ENCODE measurements at places on chromosomes 6 and 20.
A peak's percentile ranks its signal among the peaks of the same experiment; 100 is the strongest.

GRCh38 chr6:106963544-106963943, 11.0 kb downstream of the CD24 start:
- DNase-seq = peak; percentile 95

- DNase-seq = no peak
Measured at GRCh38 chr6:110960014-110960390, 1.5 kb downstream of the GTF3C6 start.

GRCh38 chr20:23130622-23131140, 44.6 kb upstream of the CD93 start:
- DNase-seq = no peak

- no peak for DNase-seq
Measured at GRCh38 chr20:50815162-50815989, 20.5 kb downstream of the BCAS4 start.

DNA sequence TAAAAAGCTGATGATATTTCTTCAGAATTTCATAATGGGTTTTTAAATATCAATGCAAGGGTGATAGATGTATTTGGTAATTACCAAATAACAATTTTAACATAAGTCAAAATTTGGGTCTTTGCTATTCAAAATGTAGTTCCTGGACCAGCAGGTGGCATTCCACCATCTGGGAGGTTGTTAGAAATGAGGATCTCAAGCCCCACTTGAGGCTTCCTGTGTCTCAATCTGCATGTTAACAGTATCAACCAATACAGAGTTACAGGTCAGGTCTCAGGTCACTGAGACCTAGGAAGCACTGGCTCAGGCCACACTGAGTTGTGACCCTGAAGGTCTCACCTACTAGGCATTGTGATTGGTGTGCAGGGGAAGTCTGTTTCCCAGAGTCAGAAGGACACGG, 57.2 kb upstream of the MTRF1L start:
- no peak for DNase-seq

DNA sequence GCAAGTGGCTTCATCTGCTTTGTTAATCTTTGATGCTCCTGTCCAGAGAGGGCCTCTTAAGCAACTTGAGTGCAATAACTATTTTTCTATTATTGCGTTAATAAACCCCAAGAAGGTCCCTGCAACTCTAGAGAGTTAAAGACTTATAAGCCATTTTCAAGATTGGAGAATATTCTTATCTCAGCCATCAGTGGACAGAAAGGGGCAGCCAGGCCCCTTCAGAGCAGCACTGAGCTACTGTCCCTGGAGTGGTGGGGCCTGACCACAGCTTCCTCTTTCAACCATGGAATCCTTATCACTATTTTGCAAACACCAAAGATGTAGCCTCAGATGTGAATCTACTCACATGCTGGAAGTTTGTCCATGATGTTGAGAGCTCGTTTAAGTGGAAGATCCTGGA, 2.8 kb upstream of the MAS1L start:
- no peak for DNase-seq

DNA sequence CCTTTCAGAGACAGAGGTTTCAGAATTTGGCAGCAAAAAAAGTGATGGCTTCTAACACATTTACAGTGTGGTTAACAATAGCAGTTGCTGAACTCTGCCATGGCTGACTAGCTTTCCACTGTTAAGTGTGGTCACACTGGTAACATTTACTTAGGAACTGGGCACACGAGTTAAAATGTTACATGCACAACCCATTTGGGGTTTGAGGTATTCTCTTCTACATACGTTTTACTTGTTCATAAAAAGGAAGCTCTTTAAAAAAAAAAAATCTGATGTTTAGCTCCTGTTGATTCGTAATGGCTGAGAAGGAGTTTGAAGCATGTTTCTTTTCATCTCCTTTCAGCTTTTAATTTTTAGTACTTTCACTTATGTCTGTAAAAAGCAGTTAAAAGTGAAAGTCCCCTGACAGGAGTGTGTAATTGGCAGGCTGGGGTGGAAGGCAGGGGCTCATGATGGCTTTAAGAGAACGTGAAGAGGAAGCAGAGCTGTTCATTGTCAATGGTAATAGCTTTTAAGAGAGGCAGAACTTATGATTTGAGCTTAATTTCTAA, 245.9 kb downstream of the FARS2 start:
- DNase-seq = no peak

GRCh38 chr20:2752567-2753460, 47.6 kb downstream of the CPXM1 start:
- DNase-seq = no peak

- DNase-seq = peak; percentile 12
Measured at GRCh38 chr6:44431118-44431725, 43.7 kb downstream of the CDC5L start.

GRCh38 chr6:33926451-33926850, 122.6 kb upstream of the MLN start:
- DNase-seq = no peak

GRCh38 chr6:12848964-12849808, 132.6 kb downstream of the PHACTR1 start:
- no peak for DNase-seq

GRCh38 chr6:162416831-162417537, 310.6 kb downstream of the PRKN start:
- DNase-seq = no peak

- DNase-seq = no peak
Measured at GRCh38 chr20:59071216-59071615, 28.6 kb upstream of the PRELID3B start.

DNA sequence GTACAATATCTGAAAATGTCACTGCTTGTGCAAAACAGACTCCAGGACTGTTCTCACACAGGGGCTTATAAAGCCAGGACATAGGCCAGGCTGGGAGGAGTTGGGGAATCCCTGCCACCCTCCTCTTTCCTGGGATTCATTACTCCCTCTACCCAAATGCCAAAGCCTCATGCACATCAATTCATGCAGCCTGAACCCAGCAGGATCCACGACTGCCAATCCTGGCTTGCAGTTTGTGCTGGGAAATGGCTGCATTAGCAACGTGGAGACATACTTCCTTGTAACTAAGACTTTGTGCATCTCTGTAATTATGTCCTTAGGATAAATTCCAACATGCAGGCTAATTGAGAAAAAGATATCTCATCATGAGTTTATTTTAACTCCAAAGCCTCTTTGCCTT, 143.8 kb downstream of the SYCP2 start:
- no peak for DNase-seq

GRCh38 chr20:6028818-6029217, 25.0 kb downstream of the LRRN4 start:
- no peak for DNase-seq

DNA sequence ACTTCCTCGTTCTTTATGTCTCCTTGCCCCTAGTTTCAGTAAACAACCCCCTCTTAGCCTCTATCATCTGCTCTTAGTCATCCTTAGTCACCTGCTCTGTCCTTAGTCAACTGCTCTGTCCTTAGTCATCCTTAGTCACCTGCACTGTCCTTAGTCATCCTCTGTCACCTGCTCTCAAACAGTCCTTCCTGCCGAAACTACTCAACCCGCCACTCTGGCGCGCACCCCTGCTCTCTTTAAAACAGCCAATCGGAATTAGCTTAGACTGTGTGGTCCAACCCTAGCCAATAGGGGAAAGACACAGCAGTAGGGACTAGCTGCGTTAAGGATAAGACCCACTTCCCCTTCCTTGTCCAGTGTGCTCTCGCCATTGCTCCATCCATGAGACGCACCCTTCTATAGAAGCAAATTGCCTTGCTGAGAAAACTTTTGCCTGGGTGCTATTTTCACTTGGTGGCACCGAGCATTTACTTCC, 73.9 kb downstream of the BACH2 start:
- DNase-seq = no peak

DNA sequence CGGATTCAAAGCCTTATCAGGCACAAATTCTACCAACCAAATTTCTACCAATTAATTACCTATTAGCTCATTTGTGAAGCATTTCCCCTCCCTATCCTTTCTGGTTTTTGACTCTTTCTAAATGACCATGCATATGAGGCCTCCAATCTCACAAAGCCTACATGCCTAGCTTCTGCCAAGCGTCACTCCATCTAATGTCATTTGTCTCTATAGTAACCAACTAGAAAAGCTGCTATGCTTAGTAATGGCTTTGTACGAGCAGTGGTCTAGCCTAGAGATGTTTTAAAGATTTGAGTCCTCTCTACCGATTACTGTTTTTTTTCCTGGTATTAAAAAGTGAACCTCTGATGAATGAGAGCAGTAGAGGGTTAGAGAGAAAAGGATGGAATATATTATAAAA, 4.8 kb upstream of the ASF1A start:
- peak; percentile 23 for DNase-seq

- DNase-seq = no peak
Measured at GRCh38 chr20:47654370-47654769, 130.9 kb downstream of the SULF2 start.

GRCh38 chr6:143545165-143545564, 33.6 kb upstream of the FUCA2 start:
- DNase-seq = no peak

DNA sequence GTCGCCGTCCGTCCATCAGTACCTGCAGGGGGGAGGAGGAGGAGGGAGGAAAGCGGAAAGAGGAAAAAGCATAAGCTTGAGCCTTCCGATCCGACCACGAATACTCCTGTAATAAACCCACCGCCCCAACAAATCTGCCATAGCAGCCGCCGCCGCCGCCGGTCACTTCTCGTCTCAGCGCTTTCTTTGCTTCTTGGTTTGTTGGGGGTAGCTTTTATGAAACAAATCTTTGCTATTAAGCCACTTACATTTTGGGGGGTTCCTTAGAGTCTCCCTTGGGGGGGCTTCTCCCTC, 277 bp downstream of the ADGRB3 start:
- no peak for DNase-seq

GRCh38 chr6:142934106-142934505, 10.9 kb downstream of the HIVEP2 start:
- no peak for DNase-seq

GRCh38 chr6:12421596-12421995, 131.4 kb downstream of the EDN1 start:
- no peak for DNase-seq

- DNase-seq = no peak
Measured at GRCh38 chr6:2872423-2873358, 30.4 kb downstream of the SERPINB9 start.

- no peak for DNase-seq
Measured at GRCh38 chr6:158050107-158050735, 68.6 kb downstream of the SYNJ2 start.
